Effector memory CD4-positive, alpha-beta T cell (primary cell): ENCODE measurements at places on chromosomes 6 and 20.

DNA sequence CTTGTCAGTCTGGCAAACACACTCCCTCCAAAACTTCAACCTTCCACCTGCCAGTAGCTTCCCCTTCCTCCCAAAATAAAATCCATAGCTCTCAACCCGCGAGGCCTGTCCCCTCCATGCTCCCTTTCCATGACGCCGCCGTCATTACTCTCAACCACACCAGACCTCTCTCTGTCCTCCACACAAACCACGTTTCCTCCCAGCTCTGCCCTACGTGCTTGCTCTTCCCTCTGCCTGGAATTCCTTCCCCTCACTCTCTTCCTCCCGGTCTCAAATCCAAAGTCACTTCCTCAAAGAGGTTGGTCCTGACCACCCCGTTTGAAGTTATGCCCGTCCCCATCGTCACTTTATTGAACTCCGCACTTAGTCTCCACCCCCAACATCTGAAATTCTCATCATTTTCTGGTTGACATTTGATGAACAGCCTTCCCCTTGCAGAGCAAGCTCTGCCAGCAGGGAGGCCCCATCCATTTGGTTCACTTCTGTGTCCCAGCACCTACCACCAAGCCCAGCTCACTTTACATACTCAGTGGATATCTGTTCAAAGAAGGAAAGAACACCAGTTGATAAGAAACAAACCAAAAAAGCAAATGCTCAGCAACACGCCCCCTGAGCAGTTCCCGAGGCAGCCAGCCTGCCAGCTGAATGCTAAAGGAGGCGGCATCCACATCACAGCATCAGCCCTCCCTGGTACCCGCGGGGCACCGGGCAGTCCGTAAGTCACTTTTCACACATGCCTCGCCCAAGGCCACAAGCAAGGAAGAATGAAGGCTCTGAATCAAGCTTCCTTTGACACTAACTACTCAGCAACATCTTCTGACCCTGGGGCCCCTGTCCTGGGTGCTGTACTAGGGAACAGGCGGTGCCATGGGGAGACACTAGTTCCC lies 125.0 kb downstream of the NFATC2 start:
- DNase-seq = peak; percentile 37

DNA sequence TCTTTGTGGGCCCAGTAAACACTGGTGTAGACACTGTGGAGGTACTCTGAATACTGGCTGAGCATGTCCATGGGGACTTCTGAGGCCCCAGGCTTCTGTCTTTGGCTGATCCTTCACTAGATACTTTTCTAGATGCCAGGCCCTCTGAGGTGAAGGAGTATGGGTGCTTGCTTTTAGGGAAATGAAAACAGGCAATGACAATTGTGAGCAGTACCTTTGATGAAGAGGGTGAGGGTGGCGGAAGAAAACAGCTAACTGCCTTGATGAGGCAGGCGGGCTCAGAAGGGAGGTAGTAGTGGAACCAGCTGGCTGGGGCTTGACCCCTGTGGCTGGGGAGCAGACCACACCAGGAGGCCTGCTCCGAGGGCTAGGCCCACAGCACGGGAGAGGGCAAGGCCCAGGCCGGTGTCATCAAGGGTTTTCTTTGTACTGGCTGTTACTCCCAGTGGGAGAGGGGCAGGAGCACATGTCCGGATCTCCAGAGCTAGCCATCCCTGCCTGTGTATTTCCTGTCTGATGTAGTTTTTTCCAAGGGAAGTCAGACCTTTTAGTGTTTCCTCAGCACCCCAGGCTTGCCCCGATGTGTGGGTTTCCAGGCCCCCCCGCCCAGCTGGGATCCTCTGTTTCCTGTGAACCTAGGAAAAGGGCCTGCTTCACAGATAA lies 3.9 kb downstream of the PLCG1 start:
- no peak for DNase-seq

GRCh38 chr6:104639668-104640067 lies 220.1 kb downstream of the HACE1 start:
- no peak for DNase-seq

- no peak for DNase-seq
Measured at GRCh38 chr6:134258849-134259306, 59.0 kb downstream of the SGK1 start.

DNA sequence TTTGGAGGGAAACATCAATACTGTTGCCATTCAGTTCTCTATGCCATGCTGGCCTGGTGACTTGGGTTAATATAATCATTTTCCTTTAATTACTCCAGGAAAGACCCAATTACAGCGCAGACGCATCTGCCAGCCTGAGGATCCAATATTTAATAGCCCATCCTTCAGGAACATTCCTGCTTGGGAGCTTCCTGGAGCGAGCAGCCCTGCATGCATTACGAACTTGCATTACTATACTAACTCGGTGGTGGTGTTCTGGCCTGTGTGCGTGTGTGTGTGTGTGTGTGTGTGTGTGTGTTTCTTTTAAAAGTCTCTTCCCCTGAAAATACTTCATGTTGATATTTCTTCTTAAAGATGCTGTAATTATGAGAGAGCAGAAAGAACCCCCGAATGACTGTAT lies 26.5 kb downstream of the PMEPA1 start:
- DNase-seq = no peak
